ENCODE measurements at places on chromosomes 7 and 10. TPM values are rescaled to one million over a fixed set of nuclear protein-coding genes. Genes with fewer than 3 reads are reported as not detected.

The BRAT1 gene
- 16.5 TPM for total RNA-seq

The NPC1L1 gene
- total RNA-seq: not detected

The NRF1 gene
- 8.7 TPM for total RNA-seq

The SND1 gene
- 92.3 TPM for total RNA-seq

The MAGI2 gene
- total RNA-seq: 3.6 TPM

The TMEM196 gene
- total RNA-seq: not detected

The ZNF716 gene
- total RNA-seq: not detected

The MMP21 gene
- total RNA-seq: not detected

The SPDYE16 gene
- total RNA-seq: not detected

The WEE2 gene
- total RNA-seq: not detected

The RBP4 gene
- 4.2 TPM for total RNA-seq

The CREB5 gene
- total RNA-seq: 4.5 TPM

The IL2RA gene
- total RNA-seq: 1.5 TPM

The SLC4A2 gene
- 64.1 TPM for total RNA-seq

The CD36 gene
- total RNA-seq: 1,393 TPM

The CRPPA gene
- total RNA-seq: 7.5 TPM

The RPEL1 gene
- not detected for total RNA-seq

The TRIM73 gene
- total RNA-seq: 1.3 TPM

DNA sequence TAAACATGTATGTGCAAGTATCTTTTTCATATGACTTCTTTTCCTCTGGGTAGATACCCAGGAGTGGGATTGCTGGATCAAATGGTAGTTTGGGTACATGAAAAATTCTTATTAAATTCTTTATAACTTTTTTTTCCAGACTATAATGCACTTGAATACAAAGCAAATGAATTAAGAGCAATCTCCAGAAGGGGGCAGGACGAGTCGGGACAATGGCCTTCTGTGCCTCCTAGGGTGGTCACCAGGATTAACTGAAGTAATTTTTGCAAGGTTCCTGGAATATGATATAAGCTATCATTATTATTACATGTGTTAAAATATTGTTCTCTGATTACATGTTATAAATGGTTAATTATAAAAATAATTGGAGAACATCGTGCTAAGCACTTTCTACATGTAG is 127.2 kb downstream of the PPP1R17 start:
- no peak for DNase-seq

GRCh38 chr7:672891-673290 is 53.6 kb upstream of the DNAAF5 start:
- no peak for DNase-seq

- no peak for DNase-seq
These were observed 20.7 kb downstream of the PRSS2 start for GRCh38 chr7:142791502-142791901.

DNA sequence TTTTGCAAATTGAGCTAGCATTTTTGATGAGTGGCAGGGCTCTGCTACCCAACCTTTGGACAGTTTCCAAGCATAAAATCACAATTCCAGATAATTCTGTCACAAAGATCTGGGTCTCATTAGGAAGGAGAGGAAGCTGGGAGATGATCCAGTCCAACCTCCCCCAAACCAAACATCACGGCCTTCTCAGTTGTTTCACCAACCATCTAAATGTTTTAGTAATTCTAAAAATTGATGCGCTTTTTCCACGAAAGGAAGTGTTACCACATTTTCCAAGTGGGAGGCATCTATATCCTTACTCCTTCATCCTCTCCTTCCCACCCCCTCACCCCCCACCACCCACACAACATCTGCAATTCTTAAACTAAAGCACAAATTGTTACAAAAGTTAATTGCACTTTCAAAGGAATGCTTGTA is 108.3 kb downstream of the EGFR start:
- DNase-seq: no peak

DNA sequence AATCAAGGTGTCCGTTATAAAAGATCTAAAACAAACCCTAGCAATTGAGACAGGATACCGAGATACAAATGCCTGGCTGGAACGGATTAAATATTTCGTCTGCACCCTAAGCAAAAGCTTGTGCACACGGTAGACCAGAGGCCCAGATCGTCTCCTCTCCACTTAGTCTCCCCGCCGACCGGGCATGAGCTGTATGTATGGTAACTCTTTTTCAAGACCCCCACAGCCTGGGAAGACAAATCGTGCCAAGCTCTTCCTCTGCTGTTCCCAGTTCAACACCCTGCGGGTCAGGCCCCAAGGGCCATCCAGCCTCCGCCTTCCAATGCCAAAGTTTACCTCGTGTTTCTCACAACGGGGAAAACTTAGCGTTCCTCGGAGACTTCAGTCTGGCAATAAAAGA is 285.7 kb upstream of the GALNT17 start:
- DNase-seq: no peak

DNA sequence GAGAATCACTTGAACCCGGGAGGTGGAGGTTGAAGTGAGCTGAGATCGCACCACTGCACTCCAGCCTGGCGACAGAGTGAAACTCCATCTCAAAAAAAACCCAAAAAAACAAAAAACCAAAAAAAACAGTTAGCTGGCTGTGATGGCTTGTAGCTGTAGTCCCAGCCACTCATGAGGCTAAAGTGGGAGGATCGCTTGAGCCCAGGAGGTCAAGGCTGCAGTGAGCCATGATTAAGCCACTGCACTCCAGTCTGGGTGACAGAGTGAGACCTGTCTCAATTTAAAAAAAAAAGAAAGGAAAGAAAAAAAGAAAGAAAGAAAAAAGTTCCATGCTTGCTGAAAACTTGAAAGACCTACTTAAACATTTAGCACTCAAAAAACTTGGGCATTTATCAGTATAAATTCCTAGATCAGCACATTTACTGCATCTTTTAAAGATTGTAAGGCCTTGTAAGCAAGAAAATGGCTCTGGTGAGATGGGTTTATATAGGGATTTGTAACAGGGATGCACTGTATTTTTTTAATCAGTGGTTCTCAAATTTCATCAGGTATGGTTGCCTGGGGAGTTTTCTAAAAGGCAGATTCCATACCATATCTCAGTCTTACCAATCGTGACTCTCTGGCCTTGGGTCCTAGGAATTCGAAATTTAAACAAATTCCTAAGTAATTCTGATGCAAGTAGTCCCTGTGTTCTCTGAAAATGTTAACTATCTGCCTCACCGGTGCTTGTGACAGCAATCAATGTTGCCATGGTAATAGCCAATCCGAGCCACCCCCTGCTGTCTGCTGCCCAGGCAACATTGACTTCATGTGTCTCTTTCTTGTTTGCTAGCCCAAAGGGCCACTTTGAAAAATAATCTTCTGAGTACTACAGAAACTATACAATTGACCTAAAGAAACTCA is 11.5 kb upstream of the NT5C2 start:
- no peak for DNase-seq

DNA sequence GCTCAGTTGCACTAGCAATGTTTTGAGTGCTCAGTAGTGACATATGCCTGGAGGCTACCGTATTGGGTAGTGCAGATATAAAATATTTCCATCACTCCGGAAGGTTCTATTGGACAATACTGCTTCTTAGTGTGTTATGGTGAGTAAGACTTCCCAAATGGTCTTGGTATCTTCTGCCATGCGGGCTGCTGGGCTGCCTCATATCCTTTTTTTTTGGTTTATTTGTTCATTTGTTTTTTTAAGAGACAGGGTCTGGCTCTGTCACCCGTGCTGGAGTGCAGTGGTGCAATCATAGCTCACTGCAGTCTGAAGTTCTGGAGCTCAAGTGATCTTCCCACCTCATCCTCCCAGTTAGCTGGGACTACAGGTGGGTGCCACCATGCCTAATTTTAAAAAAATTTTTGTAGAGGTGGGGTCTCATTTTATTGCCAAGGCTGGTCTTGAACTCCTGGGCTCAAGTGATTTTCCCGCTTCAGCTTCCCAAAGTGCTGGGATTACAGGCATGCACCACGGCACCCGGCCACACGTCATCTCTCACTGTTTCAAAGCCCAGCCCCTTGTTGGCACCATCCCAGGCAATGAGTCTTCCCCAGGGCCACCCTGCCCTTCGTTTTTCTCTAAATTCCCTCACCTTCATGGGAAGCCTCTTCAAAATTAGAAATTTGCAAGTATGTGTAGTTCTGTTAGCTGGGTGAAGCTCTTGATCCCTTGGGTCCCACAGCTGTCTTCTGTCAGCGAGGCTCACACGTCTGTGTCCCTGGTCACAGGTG is 111.0 kb upstream of the KLF14 start:
- no peak for DNase-seq

- DNase-seq: no peak
These were observed 732.9 kb upstream of the LRRN3 start for GRCh38 chr7:110358028-110358427.

GRCh38 chr10:2519139-2519538 is 548.2 kb upstream of the PFKP start:
- no peak for DNase-seq

DNA sequence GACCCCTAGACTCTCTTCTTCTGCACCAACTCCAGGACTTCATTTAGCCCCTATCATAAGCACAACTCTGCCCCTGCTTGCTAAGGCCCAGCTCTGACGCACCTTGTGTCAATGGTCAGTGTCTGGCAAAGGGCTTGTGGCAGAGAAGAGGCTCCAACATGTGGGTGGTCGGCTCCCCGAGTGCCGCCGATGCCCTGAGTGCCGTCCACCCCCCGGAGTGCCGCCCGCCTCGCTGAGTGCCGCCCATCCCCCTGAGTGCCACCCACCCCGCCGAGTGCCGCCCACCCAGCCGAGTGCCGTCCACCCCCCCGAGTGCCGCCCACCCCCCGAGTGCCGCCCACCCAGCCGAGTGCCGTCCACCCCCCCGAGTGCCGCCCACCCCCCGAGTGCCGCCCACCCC is 50.3 kb downstream of the ASB13 start:
- DNase-seq: no peak

DNA sequence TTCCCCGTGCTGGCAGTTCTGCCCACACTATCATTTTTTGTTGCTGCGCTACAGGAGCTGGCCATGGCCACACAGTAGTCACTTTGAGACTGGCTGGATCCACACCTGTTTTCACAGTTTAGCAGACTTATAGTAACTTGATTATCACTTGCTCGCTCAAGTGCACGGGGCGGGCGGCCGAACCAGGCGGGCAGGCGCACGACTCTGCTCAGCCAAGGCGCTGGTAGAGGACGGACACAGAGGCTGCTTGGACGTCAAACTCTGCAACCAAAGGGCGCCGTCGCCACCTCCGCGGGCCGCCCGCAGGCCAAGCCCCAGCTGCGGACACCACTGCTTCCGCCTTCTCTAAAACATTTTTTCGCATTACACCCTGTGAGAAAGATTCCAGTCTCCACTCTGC is 38.4 kb upstream of the PHYHIPL start:
- no peak for DNase-seq

DNA sequence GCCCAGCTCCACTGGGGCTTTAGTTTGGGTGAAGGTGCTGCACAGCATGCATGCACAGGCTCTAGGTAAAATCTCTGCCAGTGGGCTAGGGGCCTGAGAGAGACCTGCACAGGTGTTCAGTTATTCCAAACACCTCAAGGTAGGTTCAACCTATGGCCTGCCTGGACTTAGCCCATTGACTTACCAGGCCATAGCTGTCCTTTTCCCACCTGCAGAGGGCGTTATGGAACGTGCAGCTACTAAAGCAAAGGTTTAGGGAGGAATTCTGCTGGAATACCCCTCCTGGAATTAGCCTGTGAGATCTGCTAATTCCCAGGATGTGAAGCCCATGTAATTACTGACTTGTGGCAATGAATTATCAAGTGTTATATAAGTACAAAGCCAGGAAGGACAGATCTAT is 3.6 kb downstream of the VWC2 start:
- DNase-seq: no peak

- DNase-seq: peak; percentile 25
These were observed at the start of gene CALCR for GRCh38 chr7:93574646-93575554. TSS of gene CALCR (minus strand) at chr7:93574724. CDS start at chr7:93486981, 87,743 bp downstream.

DNA sequence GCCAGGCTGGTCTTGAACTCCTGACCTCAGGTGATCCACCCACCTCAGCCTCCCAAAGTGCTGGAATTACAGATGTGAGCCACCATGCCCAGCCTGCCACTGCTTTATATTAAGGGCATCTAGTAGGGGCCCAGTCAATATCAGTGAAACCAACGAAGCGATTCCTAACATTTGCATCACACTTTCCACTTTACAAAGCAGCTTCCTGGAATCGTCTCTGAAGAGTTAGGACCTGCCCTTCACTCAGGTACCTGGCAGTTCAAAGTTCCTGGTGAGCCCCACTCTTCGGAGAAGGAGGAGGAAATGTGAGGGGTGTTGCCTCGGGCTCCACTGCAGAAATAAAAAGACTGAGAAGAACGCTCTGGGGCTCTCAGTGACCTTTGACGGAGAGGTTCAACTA is 31.1 kb upstream of the EZH2 start:
- no peak for DNase-seq

GRCh38 chr7:139116999-139117398 is 7.5 kb upstream of the ZC3HAV1 start:
- DNase-seq: no peak

DNA sequence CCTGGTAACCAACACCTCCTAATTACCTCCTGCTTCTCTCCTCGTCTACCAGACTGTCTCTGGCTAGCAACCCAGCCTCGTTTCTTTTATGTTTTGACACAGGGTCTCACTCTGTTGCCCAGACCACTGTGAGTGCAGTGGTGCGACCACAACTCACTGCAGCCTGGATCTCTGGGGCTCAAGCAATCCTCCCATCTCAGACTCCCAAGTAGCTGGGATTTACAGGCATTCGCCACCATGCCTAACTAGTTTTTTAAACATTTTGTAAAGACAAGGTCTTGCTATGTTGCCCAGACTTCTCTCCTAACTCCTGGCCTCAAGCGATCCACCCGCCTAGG is 10.2 kb downstream of the TNRC18 start:
- DNase-seq: no peak

GRCh38 chr10:49667991-49668390 is 11.5 kb upstream of the C10orf53 start:
- DNase-seq: no peak

Measured in left ventricle myocardium superior (tissue), 1 donor.